ENCODE measurements at places on chromosomes 1 and 21.

DNA sequence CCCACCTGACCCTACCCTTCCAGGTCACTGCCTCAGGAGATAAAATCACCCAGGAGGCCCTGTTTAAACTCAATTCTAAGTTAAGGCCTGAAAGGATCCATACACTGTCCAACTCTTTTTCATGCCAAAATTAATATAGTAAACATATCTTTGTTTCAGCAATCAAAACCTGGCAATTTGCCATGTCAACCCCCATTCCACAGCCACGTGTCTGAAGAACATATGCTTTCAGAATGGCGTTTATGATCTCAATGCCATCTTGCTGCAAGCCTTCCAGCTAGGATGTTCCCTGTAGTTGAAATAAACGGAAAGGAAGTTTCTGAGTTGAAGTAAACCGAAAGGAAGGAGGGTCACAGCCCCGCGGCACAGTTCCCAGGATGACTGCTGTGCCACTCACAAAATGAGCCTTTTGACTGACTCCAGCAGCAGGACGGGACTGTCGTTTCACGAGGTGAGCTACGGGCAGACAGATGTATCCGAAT lies 472.0 kb downstream of the SMYD3 start:
- DNase-seq = no peak

DNA sequence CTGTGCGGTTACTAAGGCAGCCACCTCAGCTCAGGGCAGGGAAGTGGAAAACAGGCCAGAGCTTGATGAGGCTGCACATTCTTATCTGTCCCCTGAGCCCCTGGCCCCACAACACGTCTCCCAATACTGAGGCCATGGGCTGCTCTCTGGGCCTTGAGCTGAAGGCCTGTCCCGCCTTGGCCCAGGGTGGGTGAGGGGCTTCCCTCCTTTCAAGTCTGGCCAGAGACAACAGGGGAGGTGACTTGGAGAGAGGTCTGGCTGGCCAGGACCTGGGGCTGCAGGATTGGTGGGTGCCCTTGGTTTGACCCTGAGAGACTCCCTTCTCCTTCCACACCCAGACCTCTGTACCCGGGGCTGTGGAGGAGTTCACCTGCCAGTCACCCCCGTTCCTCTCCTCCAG lies 563.8 kb downstream of the PTPRU start:
- no peak for DNase-seq

DNA sequence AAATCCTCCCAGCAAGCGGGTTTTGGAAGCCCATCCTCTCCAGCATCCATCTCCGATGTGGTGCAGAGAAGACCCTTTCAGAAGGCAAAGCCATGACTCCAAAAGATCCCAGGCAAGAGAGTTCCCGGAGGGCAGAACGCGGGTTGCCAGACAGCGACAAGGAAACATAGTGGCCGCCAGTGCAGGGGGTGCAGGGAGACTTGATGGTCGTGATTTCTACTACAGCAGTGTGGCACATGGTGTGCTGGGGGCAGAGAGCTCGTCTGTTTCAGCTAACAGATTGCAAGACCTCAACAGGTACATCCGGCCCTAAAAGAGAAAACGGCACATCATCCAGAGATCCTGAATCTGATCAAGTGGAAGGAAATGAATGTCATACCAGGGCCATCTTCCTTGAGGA lies 74.3 kb downstream of the HLCS start:
- DNase-seq = no peak

GRCh38 chr1:165456861-165457260 lies 11.9 kb upstream of the RXRG start:
- no peak for DNase-seq

DNA sequence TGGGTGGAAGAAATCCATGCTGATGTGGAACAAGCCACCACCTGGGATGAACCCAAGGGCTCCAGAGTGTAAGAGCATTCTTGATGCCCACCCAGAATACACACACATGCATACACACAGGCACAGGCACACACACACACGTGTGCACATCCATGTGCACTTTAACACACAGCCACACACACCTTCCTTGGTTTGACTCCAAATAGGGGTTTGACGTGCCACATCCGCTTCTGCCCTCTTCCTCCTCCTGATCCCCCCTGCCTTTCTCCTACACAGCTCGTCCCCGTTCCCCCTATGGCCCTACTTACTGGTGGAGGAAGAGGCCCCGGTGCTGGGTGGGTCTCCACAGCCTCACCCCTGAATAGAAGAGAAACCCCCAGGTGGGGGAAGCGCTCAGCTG lies 16.0 kb downstream of the SPATA21 start:
- DNase-seq = no peak

- no peak for DNase-seq
These were observed 53.9 kb downstream of the GALNT2 start for GRCh38 chr1:230120921-230121381.

DNA sequence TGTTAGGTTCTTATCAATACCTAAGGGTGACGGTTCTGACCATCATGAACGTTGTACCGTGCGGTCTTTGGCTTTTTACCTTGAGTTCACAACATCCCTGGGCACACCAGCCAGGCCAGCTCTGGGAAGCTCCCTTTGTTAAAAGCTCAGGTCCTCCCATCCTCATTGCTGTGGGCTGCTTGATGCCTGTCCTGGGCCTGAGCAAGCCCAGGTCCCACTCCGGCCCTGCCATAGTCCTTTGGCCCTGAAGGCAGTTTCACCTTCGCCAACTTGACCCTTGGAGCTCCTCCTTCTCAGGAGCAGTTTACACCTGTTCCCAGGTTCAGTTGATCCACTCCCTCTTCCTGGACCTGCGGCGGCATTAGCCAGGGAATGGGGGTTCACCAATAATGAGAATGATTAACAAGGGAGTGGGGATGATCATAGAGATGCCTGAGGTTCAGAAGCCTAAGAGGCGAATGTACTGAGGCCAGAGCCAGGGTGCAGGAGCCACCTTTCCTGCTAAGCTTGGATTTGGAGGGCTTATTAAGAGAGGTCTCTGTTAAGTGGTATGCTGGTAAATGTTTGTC lies 40.2 kb downstream of the DHCR24 start:
- DNase-seq = no peak

- no peak for DNase-seq
These were observed 189.6 kb upstream of the PTGFR start for GRCh38 chr1:78301141-78301540.

DNA sequence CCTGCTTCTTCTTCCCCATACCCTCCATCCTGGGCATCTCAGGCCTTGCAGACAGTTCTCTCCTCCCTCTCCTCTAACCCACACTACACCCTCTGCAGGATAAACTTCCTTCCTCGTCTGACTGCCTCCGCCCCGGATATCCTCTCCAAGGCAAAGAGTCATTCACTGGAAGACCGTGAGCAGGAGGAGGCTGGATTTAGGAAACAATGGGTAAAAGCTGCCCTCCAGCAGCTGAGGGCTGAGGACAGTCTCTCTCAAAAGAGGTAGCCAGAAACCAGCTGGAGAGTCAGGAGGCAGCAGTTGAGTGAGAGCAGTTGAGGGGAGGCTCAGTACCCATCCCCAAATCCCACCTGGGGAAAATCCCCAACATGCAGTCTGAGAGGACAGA lies 1.4 kb downstream of the CSRP1 start:
- DNase-seq = no peak

DNA sequence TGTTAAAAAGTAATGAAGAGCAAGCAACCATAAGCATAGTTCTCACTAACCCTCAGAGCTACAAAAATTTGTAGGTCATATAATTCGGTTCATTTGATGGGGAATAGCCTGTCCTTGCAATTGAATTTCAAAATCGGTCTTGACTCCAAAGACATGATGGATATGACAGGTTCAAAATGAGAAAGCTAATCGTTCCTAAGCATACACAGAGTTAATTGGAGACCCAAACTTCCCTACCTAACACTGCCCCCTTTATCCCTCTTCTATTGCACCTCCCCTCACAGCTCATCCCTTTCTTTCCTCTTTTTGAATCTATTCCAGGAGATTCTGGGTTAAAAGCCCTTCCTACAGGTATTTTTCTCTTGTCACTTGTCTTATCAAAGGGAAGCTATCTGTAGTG lies 390.0 kb upstream of the PTBP2 start:
- no peak for DNase-seq

GRCh38 chr1:185144233-185144632 lies 12.5 kb downstream of the TRMT1L start:
- no peak for DNase-seq

DNA sequence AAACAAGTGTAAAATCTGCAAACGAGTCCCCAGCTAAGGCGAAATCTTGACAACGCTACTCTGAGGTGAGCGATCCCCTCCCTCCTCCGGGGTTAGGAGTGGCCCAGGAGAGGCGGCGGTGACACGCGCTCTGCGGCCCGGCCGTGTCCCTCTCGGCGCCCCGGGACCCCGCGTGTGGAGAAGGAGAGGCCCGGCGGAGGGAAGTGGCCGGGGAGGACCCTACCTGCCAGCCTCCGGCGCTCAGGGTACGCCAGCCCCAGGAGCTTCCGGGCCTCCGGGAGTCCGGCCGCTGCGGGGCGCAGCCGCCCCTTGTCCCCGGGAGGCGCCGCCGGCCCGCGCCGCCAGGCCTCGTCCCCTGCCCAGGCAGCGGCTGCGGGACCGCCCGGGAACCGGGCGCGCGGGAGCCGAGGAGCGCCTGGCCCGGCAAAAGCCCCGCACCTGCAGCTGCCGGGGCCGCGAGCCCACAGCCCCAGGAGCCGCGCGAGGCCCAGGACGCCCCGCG lies 543 bp downstream of the ABCB10 start:
- DNase-seq = peak; percentile 26
